ENCODE measurements at places on chromosomes 3 and 15. TPM values are rescaled to one million over a fixed set of nuclear protein-coding genes. Genes with fewer than 3 reads are reported as not detected.

GRCh38 chr3:196843435-196844110 lies 24.1 kb upstream of the SENP5 start:
- no peak for DNase-seq

- DNase-seq, result no peak
Observed at GRCh38 chr3:179921500-179921899, 115.2 kb downstream of the PEX5L start.

GRCh38 chr3:141019244-141019643 lies 31.9 kb upstream of the SPSB4 start:
- DNase-seq, result no peak

DNA sequence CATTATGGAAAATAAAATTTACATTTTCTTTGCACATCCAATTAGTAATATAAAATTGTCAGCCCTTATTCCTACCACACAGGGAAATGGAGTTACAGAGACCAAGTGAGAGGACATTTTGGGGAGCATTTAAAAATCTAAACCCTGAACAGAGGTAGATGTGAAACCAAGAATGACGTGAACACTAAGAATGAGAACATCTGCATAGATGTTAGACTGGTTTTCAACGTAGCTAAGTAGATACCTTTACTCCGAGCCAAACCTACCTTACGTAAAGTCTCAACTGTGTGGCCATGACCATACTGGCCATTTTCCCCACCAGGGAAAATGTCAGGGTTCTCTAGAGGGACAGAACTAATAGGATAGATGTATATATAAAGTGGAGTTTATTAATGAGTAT lies 51.4 kb upstream of the THBS1 start:
- no peak for DNase-seq

DNA sequence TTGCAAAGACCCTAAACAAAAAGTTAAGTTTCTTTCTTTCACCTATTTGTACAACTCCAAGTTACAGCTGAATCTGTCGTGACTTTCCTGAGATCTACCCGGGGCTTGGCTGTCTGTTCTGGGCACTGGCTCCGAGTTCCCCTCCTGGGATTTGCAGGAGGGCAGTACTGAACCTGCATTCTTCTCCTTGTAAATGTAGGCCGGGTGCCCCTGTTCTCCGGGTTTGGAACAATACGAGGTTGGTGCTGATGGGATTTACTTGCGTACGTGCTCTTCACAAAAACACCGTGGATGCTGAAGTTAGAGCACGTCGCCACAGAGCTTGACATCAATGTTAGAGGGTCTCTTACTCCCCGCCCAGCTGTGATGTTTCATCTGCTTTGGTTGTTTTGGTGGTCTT lies 48.1 kb downstream of the KLHL25 start:
- DNase-seq, result no peak

- DNase-seq, result no peak
Observed at GRCh38 chr3:71189480-71189879, 394.0 kb downstream of the FOXP1 start.

DNA sequence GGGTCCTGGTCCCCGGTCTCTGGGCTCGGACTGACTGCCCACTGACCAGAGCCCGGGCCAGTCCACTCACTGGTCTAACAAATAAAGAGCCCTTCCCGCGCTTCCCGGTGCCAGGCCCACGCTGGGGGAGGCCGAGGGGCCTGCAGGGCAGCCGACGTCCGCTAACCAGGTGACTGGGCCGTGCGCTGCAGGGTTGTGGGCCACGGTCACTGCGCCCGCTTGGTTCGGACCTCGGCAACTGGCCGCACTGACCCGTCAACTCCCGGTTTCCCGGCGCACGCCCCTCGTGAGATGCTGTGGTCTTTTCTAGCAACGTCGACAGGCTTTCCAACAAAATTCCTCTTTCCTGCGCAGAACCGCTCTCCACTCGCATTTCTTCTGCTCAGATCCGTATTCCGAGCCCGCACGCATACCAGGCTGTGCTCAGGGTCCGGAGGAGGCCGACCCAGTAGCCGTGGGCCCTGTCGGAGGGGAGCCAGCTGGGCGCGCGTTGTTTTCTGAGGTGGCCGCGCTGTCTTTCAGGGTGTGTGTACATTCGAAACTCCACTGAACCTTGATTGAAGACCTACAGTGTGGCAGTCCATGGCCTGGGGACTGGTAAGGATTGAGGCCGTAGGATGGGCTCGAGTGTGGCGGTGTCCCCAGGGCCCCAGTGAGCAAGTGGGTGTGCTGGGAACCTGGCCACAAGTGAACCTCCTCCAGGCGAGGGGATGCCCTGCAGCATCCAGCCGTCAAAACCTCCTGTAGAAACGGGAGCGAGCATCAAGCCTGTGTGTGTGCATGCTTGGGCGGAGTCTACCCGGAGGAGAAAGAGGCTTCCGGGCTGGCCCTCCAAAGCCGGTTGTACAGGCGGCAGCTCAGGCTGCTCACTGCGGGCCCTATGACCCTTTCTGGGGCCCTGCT lies 875 bp upstream of the NT5DC2 start:
- DNase-seq, result no peak

DNA sequence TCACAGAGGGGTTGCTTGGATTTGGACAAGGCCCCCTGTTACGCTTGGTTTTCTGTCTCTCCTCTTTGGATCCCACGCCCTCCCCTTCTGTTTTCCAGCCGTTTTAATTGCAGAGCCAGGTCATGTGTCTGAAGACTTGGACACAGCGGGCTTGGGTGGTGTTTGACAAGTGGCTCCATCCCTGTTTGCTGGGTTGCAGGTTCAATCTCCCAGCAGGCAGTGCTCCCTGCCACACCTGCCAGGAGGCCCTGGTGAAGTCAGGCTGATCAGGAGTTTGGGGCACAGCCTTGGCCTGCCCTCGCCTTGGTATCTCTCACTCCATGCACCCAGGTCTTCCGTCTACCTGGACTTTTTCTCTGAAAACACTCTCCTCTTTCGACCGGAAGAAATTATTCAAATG lies 59.0 kb downstream of the PLXNA1 start:
- no peak for DNase-seq

DNA sequence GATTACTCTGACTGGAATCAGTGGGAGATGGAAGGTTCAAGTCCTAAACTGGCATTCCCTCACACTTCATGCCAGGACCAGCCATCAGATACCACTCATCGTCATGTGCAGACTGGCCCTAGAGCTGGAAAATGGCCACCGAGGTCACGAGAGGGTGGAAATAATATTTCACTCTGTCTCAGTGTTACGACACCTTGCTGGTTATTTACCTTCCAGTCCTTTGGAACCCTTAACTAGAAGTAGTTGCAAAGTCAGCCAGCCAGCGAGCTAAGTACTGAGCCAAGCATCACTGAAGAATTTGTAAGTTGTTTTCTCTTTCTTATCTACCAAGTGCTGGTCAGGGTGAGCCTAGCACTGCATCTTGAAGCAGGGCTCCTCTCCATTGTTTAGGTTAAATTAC lies 309.9 kb upstream of the RASGRP1 start:
- no peak for DNase-seq

DNA sequence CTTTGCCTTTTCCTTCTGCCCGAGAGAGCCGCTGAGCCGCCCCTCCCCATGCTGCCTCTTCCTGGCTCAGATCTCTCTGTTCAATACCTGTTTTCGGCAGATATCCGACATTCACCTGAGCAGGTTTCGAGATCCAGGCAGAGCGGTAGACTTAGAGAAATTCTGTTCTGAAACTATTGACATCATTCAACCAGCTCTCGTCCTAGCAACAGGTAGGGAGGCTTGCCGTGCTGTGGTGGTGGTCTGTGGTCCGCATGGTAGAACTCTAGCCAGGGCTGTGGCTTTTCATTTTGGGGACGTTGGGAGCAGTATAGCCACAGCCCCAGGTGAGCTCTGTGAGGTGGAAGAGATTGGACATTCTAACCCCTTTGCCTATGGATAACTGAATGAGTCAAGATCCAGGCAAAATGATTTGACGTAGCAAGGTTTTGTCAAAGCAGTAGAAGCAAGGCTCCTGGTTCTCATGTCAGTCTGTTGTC lies 810 bp downstream of the TMEM62 start:
- DNase-seq, result no peak

DNA sequence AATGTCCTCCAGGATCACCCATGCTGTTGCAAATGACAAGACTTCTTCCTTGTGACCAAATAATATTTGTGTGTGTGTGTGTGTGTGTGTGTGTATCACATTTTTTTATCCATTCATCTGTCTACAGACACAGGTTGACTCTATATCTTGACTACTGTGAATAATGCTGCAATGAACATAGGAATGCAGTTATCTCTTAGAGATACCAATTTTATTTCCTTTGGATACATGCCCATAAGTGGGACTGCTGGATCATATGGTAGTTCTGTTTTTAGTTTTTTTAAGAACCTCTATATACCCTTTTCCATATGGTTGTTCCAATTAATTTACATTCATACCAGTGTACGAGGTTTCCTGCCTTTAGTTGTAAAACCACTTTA lies 41.7 kb downstream of the GPR176 start:
- no peak for DNase-seq

DNA sequence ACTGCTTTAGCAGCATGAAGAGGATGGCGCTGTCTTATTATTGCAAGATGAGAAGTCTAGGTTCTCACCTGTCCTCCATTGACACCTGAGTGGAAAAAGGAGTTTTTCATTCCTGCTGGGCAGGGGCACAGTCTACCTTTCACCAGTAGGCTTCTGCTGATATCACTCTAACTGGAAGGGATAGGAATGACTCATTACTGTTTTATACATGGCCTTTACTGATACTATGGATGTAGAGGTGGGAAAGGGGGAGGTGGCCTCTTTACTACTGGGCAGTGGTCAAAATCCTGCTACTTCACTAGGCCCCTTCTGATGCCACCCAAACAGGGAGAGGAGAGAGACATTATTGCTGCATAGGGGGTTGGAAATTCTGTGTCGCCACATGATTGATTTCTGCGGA lies 97.8 kb downstream of the BBX start:
- no peak for DNase-seq

GRCh38 chr3:169242708-169243513 lies 420.6 kb downstream of the MECOM start:
- no peak for DNase-seq

Gene FSIP1
- 0.16 TPM for total RNA-seq

Gene SYNPR
- total RNA-seq, result not detected

Gene CELF6
- 0.16 TPM for total RNA-seq

Gene PLAAT1
- total RNA-seq, result not detected

Gene MKRN3
- total RNA-seq, result 1.0 TPM

Gene MAP4
- 144 TPM for total RNA-seq

Gene COL6A5
- total RNA-seq, result not detected

Gene SCN5A
- total RNA-seq, result not detected

Gene SLC28A2
- not detected for total RNA-seq

Gene CCDC9B
- total RNA-seq, result 0.41 TPM
